ENCODE measurements at places on chromosomes 3 and 15. TPM values are rescaled to one million over a fixed set of nuclear protein-coding genes. Genes with fewer than 3 reads are reported as not detected.

DNA sequence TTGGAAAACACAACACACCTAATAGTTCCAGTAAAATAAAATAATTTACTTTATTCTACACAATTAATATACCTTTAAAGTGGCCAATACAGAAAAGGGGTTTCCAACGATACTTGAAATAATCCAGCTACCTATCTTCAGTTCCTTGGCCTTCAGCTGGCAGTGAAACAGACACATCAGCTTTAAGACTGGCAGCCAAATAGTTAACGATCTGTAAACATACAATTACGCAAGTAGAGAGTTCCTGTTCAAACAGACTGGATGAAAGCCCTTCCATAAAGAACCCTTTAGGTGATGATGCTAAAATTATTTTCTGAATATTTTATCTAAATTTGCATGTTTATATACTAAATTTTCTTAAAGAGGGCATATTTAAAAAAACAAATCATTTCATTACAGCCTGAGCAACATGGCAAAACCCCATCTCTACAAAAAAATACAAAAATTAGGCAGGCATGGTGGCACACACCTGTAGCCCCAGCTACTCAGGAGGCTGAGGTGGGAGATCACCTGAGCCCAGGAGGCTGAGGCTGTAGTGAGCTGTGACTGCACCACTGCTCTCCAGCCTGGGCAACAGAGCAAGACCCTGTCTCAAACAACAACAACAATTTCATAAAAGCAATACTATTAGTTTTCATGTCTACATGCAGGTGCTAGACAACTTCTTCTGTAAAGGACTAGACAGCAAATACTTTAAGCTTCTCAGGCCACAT is 12.9 kb downstream of the DYNC1LI1 start:
- DNase-seq, result no peak
- peaks cover 5% of the 10 kb centered on the region for H3K4me1 ChIP-seq
- no peaks in the 10 kb centered on the region for H3K27me3 ChIP-seq
- H3K36me3 ChIP-seq, result peaks cover 3% of the 10 kb centered on the region
- H3K4me3 ChIP-seq, result no peak overlapping the region
- no peak overlapping the region for H3K27ac ChIP-seq

GRCh38 chr3:80097674-80098073 is 329.9 kb upstream of the ROBO1 start:
- H3K4me3 ChIP-seq, result no peak overlapping the region
- no peak overlapping the region for H3K27ac ChIP-seq
- no peaks in the 10 kb centered on the region for H3K27me3 ChIP-seq
- H3K4me1 ChIP-seq, result no peaks in the 10 kb centered on the region

GRCh38 chr3:173750591-173750990 is 353.0 kb downstream of the NLGN1 start:
- no peak overlapping the region for H3K27ac ChIP-seq
- no peaks in the 10 kb centered on the region for H3K4me1 ChIP-seq
- no peak overlapping the region for H3K4me3 ChIP-seq
- DNase-seq, result no peak
- H3K27me3 ChIP-seq, result no peaks in the 10 kb centered on the region
- no peaks in the 10 kb centered on the region for H3K36me3 ChIP-seq

DNA sequence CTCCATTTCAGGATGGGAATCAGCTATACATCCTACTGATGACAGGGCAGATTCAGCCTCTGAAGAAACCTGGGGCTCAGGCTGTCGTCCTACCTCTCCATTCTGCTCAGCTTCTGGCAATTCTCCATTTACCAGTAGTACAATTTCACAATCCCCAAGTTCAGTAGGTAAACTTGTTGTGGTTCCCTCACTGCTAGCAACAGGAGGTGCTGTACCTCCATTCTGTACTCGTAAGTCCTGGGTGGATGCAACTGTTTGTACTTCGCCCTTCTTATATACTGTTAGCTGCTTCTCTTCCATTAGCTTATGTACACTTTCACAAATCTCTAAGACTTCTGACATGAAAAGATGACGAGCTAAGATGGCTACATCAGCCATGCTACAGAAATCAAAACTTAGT is 11.6 kb downstream of the ZBTB11 start:
- H3K4me1 ChIP-seq, result no peaks in the 10 kb centered on the region
- H3K27ac ChIP-seq, result no peak overlapping the region
- no peak overlapping the region for H3K4me3 ChIP-seq
- peaks cover 82% of the 10 kb centered on the region for H3K36me3 ChIP-seq
- DNase-seq, result no peak
- H3K27me3 ChIP-seq, result no peaks in the 10 kb centered on the region

Gene MYLK
- total RNA-seq, result 0.85 TPM

Gene RLBP1
- total RNA-seq, result not detected

Data from T-cell (primary cell).